ENCODE measurements at places on chromosomes 7 and 10.
A peak's percentile ranks its signal among the peaks of the same experiment; 100 is the strongest.

DNA sequence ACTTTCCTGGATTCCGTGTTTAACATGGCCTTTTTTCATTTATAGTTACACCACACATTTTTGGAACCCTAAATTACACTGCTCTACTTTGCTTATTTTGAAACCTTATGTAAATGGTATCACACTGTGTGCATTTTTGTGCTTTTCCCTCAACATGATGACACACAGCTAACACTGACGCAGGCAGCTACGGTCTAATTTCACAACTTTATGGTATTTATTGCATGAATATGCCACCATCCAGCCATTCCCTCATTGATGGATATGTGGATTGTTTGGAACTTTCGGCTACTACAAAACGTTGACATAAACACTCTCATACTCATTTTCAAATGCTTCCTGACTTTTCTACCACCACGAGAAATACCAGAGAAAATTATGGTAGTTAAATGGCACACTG lies 6.9 kb downstream of the PAPOLB start:
- DNase-seq = no peak

DNA sequence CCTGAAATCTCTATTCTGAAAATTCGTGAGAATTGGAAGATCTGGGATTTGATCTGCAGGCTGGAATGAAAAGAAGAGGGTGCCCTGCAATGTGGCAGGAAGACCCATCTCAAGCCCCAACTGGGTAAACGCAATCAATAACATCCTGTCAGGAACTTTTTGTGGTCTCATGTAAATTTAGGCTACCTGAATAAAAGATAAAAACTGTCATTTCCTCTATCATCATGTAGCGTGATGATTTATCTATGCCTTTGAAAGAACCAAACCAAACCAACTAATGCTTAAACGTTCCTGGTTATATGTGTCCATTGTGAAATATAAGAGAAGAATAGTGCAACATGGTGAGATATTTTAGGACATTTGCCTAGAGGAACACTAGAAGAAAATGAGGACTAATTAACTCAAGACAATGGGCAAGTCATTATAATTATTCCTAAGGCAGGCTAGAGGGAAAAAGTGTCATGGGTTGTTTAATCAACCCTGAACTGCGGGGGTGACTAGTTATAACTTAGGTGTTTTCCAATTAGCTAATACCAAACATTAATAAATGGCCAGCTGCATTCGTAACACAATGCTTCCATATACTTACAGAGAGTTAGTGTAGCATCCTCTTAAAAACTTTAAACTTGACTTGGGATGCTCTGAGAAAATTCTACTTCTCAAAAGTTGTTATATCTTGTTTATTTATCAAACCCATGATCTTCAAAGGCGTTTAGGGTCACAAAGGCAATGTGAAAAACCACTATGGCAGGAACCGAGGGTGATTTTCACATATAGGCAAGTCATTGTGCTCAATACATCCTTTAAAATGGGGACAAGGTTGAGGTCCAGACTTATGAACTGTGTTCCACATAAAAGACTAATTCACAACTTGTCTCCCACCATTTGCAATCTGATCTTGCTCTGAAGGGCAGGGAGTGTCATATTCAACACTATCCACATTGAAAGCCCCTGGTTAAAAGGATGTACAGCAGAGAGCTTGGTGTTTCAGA lies 48.6 kb upstream of the ADO start:
- DNase-seq = no peak

DNA sequence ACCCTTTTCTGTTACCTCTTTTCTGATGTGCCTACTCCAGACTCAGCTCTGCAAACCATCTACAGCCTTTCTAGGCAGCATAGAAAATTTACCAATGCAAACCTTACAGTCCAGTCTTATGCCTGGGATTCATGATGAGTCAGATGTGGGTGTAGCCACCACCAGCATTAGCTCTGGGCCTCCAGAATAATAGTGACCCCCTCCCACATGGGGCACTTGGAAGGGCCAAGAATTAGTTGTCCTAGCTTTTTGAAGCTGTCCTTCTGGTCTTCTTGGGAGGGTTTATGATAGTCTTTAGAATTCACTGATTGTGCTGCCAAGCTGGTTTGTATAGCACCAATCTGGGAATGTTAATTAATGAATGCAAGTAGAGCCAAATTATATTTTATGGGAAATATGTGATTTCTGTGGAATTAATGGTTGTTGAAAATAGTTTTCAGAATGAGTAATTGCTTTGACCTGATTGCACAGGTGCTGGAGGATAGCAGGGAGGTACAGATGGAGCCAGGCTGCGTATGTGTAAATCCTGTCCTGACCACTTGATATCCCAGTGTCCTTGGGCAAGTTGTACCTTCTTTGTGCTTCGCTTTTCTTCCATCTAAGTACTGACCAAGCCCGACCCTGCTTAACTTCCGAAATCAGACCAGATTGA lies 94.8 kb downstream of the CPED1 start:
- DNase-seq = no peak

DNA sequence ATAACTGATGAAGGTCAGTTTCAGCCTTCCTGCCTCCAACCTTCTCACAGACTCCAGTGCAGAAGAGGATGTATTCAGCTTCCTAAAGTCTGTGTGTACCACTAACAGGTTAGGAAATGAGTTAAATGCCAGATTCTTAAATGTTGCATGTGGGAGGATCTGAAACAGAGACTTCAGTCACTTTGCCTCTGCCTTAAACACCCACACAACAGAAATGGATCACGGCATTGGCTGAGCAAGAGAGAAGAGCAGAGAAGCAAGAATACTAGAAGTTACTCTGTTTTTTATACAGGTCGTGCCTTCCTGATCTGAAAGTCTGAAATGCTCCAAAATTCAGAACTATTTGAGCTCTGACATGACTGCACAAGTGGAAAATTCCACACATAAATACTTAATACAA lies 98.9 kb upstream of the ARHGAP21 start:
- no peak for DNase-seq

GRCh38 chr10:132446661-132447445 lies 49.9 kb downstream of the PWWP2B start:
- no peak for DNase-seq

GRCh38 chr7:39910108-39910869 lies 39.8 kb upstream of the CDK13 start:
- DNase-seq = no peak

- DNase-seq = no peak
These were observed 44.0 kb downstream of the INPP5F start for GRCh38 chr10:119769886-119770285.

- peak; percentile 16 for DNase-seq
These were observed 851 bp upstream of the GOT1 start for GRCh38 chr10:99431190-99431760.

- no peak for DNase-seq
These were observed 3.9 kb downstream of the LRMDA start for GRCh38 chr10:75435291-75435690.

- DNase-seq = no peak
These were observed 91.1 kb upstream of the TNS3 start for GRCh38 chr7:47672977-47673381.

DNA sequence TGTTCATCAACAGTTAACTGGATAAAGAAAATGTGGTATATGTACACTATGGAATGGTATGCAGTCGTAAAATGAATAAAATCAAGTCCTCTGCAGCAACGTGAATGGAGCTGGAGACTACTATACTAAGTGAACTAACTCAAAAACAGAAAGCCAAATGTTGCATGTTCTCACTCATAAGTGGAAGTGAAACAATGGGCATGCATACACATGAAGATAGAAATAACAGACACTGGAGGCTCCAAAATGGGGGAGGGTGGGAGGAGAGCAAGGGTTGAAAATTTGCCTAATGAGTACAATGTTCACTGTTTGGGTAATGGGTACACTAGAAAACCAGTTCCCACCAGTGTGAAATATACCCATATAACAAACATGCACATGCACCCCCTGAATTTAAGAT lies 179.5 kb downstream of the ZWINT start:
- DNase-seq = no peak

DNA sequence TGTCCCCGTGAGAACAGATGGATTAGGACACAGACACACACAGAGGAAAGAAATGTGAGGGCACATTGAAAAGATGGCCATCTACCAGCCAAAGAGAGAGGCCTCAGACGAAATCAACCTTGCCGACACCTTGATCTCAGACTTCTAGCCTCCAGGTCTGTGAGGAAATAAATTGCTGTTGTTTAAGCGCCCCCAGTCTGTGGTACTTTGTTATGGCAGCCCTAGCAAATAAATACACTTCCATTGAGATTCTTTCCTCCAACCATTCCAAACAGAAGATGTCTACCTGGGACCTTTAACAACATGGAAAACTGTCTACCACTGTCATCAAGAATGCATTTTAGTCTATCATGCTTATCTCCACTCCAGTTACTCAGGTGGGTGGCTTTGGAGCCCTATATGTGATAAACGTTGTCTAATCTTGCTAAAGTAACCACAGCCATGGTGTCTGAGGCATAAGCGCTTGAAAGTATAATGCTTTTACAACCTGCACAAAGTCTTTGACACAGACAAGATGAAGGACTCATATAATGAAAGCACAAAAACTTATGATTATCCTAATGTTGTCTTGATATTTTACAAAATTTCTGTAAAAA lies 244.3 kb downstream of the MTERF1 start:
- DNase-seq = no peak

DNA sequence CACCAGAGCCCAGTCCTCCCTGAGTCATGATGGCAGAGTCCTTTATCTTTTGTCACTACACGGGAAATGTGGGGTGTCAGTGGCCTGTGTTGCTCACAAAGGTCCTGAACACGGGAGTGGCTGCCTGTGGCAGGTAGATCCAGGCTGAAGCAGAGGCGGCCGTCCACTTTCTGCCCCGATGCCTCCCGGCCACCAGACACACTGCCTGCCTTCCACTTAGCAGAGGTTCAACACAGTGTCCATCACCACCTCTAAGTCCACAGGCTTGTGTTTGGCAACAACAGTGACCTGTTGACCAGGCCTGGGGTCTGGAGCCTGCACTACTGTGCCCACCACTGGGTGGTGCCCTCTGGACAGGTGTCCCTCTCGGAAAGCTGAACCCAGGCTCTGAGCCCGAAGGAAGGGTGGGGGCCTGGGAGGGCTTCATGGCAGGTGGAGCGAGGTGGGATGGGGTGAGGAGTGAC lies 49.9 kb upstream of the CAMK2B start:
- no peak for DNase-seq

- DNase-seq = no peak
These were observed 4.1 kb upstream of the TAS2R5 start for GRCh38 chr7:141785706-141786552.

GRCh38 chr7:149558149-149558861 lies 60.7 kb upstream of the ZNF746 start:
- DNase-seq = no peak

GRCh38 chr10:17453373-17454091 lies 863 bp downstream of the ST8SIA6 start:
- no peak for DNase-seq

GRCh38 chr7:93944673-93945072 lies 23.1 kb downstream of the GNG11 start:
- no peak for DNase-seq

DNA sequence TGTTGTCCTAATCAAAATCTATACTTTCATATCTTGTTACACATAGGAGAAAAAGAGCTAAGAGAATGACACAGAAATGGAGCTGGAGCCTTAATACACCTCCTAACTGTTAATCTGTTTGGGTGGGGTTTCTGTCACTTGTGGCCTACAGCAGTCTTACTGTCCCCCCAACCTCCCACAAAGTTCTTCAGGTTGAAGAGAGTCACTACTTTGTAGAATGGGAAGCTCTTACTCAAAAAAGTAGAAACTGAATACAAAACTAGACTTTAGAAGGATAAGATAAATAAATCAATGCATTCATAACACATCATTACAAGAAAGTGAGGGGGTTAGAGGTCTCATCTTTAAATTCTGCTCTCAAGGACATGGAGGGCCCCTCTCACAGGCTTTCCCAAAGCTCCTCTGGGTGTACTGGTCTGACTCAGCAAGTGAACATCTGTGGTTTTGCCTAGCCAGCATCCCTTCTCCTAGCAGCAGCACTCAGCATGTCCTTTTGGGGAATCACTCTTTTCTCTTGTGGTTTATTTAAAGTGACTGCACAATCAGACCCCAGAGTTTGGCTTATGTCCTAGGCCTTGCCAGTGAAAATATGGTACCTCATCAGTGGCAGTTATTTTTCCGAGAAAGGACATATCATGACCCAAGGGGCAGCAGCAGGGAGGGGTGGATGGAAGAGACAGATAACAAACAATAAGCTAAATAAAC lies 2.0 kb upstream of the BLVRA start:
- DNase-seq = no peak

DNA sequence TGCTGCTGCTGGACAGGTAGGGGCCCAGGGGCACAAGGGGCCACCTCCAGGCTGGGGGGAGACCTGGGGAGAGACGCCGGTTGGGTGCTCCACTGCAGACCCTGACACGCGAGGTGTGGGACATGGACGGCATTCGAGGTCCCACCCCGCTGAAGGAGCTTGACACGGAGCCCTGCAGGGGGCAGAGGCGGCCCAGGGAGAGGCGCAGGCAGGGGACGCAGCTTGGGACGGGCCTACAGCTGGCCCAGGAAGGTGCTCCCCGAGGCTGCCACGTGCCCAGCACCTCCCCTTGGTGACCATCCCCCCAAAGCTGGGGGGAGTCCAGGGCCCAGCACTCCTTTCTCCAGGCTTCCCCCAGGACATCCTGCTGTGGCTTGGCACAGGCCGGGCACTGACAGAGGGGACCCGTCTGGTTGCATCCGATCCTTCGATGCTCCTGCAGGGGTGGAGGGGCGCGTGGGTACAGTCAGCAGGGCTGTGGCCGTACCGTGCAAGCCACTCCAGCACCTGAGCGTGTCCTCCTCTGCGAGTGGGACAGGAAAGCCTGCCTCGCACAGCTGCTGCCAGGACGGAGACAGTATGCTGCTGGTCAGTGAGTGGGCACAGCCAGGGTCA lies 174.4 kb downstream of the ELFN1 start:
- DNase-seq = no peak

GRCh38 chr7:120955577-120956149 lies 5.1 kb downstream of the ING3 start:
- DNase-seq = no peak

- DNase-seq = peak; percentile 12
These were observed at the start of gene ZNF804B for GRCh38 chr7:88759230-88760135. TSS of gene ZNF804B (plus strand) at chr7:88759700. CDS start at chr7:88759977, 277 bp downstream.

DNA sequence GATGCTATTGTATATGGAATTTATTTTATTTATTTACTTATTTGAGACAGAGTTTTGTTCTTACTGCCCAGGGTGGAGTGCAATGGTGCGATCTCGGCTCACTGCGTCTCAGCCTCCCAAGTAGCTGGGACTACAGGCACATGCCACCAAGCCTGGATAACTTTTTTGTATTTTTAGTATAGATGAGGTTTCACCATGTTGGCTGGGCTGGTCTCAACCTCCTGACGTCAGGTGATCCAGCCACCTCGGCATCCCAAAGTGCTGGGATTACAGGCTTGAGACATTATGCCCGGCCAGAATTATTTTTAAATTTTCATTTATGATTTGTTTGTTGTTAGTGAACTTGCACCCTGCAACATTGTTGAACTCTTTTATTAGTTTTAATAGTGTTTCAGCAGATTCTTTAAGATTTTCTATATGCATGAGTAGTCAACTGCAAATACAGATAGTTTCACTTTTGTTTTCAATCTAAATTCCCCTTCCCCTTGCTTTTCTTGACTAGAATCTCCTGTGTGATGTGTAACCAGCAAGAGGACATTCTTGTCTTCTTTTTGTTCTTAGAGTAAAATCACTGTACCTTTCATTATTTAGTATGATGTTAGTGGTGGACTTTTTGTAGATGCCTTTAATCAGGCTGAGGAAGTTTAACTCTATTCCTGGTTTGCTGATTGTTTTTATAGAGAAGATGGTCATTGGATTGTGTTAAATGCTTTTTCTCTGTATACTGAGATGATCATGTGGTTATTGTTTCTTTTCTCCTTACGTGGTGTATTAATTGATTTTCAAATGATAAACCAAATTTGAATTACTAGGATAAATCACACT lies 27.8 kb downstream of the ZNF33A start:
- no peak for DNase-seq

- no peak for DNase-seq
These were observed 409.0 kb downstream of the KCNMA1 start for GRCh38 chr10:77228559-77228958.

Data from NCI-H187 (cell line).